Stimulated activated CD4-positive, alpha-beta T cell treated with anti-CD3 and anti-CD28 coated beads, TNF-alpha, amount 100 ng/mL, for 1 hour (primary cell): ENCODE measurements at places on chromosomes 11 and 22.
A peak's percentile ranks its signal among the peaks of the same experiment; 100 is the strongest.

GRCh38 chr11:120079750-120080610, 57.9 kb downstream of the TRIM29 start:
- no peak for DNase-seq

DNA sequence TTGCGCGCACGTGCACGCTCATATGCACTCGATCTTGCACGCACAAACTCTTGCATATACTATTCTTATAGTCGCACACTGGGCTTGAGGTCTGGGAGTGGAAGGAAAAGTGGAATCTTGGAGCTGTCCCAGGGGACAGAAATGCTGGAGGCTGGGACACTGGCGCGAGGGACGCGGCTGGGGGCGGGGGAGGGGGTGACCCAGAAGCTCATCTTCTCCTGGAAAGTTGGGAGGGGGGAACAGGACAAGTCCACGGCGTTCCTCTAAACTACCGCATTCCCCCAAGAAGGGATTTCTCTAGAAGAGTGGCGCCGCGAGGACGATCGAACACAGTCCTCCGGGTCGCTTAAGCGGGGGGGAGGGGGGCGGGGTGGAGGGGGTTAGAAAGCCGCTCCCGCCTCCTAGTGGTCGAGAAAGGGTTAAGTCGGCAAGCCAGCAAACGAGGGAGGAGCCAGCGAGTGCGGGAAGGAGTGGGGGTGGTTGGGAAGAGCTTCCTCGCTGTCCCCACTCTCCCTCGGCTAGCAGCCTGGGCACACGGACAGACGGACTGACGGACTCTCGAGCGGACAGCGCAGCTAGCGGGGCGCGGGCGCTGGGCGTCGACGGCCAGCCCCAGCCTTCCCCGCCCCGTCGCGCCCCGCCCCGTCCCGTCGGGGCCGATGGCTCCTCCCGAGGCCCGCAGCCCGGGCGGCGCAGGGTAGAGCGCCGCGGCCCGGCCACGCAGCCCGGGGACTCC, at the start of gene RTN4RL2:
Gene RTN4RL2, plus strand, starts transcription at position 507 of the 736 bp plus-strand sequence. CDS start 338 bp downstream, outside the sequence.
- peak; percentile 18 for DNase-seq

DNA sequence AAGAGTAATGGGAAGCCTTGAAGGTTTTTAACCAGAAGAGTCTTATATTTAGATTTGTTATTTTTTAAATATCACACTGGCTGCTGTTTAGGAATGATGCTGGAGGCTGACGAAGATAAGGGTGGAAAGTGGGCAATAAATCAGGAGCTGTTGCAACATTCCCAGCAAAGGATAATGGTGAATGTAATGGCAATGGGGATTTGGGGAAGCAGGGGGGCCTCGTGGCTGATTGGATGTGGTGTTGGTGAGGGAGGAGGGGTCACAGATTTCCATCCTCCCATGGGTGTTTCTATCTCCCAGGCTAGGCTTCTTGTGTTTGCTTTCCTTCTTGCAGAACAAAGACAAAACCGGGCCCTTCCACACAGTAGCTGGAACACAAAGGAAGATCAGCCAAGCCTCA, 80.8 kb downstream of the PIWIL4 start:
- DNase-seq, result no peak

- DNase-seq, result no peak
These were observed 41.4 kb downstream of the ZNF280B start for GRCh38 chr22:22467112-22467511.

DNA sequence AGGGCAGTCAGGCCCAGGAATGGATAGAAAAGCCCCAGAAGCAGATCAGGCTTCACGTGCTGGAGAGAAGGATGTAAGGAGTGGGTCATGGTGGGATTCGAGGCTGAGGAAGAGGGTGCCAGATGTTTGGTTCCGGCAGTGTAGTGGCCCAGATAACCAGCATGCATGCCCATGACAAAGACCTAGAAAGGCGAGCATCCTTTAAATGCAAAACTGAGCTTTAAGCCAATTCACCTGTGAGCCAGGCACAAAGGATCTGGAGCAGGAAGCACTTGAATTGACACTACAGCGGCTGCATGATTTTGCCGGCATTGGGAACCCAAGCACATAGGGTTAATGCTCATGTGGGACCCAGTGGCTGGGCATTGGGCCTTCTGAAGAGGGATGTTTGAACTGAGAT, 185.5 kb downstream of the TRIM29 start:
- DNase-seq, result no peak

DNA sequence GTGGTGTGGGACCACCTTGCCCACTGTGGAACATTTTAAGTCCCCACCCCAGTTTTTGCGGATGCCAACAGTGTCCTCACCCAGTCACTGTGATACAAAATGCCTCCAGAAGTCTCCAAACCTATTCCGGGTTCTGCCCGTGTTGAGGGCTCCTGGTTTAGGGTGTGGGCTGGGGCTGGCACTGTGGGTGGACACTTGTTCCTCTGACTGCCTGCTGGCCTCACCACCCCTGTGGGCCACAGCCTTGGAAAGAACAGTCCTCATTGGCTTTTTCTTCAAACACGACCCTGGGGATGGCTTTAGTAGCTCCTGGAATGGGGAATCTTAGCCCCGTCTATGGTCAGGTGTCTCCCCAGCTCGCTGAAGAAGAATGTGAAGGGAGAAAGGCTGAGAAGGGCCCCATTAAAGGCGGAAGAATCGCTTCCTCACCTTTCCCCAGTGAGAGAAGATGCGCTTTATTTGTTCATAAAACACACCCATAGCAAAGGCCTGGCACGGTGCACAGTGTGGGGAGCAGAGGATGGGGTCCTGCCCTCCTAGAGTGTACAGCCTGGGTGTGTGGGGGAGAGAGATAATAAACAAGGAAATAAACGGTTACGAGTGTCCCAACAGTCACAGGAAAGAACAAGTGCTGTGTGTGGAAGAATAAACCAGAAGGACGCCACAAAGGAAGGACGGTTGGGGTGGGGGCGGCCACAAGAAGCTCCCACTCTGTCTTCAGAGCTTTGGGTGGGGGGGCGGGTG, 91.6 kb upstream of the SLC22A12 start:
- DNase-seq, result no peak

DNA sequence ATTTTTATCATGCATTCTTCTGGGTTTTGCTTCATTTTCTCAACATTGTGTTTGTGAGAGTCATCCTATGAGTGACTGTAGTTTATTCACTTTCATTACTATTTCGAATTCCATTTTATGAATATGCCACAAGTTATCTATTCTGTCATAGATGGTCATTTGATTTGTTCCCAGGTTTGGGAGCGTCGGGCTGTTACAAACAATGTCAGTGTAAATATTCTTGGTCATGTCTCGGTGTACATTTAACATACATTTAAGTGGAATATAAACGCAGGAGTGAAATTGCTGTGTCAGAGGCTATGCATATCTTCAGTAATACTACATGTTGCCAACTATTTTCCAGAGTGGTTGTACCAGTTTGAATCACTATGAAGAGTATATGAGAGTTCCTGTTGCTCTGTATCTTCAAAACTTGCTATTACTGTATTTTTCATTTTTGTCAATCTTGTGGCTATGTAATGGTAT, 2.4 kb downstream of the TRIM44 start:
- DNase-seq, result no peak

DNA sequence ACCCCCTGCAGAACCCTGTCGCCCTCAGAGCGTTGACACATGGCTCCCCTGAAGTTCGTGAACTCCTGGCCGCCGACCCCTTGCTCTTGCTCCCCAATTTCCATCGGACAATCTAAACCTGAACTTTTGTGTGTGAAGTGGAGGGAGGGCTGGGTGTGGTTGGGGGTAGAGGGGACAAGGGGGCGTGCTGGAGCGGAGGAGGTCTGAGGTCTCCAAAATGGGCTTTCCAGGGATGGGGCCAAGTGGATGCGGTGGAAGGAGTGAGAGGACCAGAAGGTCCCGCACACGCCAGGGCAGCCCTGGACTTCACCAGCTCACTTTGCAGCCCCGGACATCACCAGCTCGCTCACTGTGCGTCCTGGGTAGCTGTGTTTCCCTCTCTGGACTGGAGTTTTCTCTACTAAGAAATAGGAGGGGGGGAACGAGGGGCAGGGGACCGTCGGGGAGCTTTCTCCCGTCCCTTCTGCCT, 18.6 kb downstream of the CREB3L1 start:
- DNase-seq, result no peak

- no peak for DNase-seq
These were observed 133.0 kb downstream of the RAB38 start for GRCh38 chr11:88042238-88042637.

DNA sequence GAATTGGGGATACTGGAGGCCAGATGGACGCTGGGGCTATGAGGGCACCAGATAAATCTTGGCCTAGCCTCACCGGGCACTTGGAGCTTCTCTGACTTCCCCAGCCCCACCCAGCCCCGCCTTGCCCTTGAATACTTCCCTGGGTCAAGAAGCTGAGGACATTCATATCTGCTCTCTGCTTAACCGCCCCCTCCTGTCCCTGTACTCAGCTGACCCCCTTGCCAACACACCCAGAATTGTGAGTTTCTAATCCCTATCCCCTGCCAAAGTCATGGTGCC, 22.0 kb downstream of the FADS3 start:
- DNase-seq, result no peak

- no peak for DNase-seq
These were observed 34.3 kb downstream of the ETS1 start for GRCh38 chr11:128552783-128553661.

- no peak for DNase-seq
These were observed 106.5 kb upstream of the GRAMD1B start for GRCh38 chr11:123323568-123323967.

DNA sequence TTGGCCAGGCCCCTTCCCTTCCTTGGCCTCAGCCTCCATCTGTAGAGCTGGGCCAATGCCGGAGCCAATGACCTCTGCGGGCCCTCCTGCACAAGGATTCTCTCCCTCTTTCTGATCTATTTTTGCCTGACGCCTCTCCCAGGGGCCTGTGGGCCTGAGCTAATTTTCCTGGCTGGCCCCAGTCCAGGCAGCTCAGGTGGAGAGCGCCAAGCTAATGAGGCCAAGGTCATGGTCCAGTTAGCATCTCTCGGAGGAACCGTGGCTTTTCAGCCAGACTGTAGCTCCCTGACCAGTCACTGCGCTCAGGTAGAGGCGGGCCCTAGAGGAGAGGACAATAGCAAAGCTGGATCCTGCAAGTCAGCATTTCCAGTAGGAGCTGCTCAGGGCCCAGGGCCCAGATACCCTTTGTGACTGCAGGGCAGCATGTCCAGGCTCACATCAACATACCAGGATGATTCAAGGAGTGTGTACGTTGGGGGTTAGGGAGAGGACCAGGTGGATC, 43.5 kb downstream of the APOL3 start:
- no peak for DNase-seq

GRCh38 chr22:49810363-49811019, 17.2 kb downstream of the BRD1 start:
- DNase-seq, result no peak

DNA sequence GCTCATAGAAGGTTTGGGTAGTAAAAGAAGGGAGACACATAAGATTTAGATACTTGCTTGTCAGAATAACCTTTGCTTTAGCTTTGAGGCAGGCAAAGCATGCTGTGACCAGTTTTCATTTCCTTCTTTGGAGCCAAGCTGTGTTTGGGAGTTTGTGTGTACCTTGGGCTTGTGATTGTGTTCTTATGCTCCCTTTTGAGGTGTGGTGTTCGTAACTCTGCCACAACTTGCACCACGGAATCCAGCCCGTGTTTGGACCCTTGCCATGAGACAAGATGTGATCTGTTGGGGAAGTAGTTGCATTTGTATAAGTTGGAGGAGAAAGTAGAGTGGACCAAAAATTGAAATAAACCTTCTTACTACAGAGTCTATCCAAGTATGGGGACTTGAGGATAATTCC, 34.0 kb downstream of the BMAL1 start:
- no peak for DNase-seq

- DNase-seq, result no peak
These were observed 114.5 kb upstream of the SYT13 start for GRCh38 chr11:45400591-45400990.

DNA sequence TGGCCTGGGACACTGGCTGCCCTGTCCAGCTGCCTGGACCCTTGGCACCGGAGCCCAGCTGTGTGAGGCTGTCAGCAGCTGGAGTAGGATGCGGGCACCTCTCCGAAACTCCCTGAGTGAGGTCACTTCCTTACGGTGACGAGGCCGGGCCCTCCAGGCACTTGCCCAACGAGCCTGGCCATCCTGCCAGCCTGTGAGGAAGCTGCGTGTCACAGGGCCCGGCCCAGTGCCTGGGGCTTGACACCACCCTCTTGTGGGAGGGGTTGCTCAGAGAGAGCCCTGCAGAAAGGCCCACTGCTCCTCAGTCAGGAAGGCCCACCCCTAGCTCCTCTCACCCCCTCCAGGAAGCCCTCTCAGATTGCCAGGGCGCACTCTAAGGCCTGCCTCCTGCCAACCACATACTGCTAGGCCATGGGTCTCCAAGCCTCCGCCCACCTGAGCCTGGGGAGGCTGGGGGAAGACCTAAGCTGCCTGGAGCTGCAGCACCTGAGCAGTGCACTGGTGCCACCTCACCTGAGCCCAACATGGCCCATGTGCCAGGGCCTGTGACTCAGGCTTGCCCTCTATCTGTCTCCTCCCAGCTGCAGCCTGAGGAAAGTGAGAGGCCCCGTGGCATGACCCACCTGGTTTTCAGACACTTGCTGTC, 4.3 kb upstream of the PHLDA2 start:
- DNase-seq, result no peak

DNA sequence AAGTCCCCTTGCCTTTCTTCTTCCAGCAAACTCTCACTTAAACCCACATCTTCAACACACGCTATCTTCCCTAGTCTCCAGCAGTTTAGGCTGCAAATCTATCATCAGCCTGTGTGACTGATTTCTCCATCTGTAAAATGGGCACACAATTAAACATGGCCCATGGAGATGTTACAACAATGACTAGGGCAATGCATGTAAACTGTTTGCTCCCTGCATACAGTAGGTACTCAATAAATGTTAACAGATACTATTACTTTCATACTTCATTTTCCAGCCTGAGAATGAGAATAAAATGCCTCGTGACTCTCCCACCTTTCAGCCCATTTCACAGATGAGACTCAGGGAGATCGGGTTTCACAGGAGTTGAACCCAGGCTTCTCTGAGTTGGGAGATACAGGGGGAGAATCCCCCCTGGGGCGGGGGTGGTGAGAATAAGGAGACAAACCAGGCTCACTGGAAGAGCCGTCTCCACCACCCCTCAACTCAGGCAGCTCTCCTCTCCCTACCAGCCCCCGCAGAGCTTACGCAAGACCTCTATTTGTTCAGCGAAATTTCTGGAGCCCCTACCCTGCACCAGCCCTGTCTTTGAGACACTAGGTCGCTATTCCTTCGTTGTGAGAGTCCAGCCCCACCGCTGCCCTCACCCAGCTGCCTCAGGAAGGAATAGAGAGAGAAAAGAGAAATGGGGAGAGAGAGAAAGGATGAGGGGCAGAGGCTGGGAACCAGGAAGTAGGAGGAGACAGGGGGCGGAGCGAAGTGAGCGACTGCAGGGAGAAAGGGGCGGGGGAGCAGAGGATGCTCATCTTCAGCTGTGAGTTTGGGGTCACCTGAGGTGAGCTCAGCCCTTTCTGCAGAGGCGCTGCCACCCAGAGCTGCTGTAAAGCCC, 42.1 kb upstream of the KLHL35 start:
- peak; percentile 30 for DNase-seq

DNA sequence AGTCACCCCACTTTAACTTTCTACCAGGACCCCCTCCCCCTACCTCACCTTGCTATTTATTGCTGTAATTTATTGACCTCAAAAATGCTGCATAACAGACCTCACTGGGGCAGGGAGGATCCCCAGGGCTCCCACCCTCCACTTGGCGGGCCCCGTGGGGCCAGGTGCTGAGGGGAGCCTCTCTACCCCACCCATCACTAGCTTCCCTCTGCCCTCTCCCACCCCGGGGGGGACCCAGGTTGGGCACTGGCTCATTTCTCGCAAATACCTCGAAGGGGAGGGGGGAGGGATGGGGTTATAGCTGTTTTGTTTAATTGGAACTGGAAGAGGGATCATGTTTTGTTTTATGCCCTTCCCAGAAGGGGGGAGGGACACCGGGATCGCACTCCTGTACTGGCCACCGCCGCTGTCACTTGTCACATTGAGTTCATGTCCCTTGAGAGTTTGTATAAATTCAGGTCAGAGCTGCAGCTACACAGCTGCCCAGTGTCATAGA, 16.3 kb upstream of the TMEM191C start:
- no peak for DNase-seq
